ENCODE measurements at places on chromosomes 5 and 9.

DNA sequence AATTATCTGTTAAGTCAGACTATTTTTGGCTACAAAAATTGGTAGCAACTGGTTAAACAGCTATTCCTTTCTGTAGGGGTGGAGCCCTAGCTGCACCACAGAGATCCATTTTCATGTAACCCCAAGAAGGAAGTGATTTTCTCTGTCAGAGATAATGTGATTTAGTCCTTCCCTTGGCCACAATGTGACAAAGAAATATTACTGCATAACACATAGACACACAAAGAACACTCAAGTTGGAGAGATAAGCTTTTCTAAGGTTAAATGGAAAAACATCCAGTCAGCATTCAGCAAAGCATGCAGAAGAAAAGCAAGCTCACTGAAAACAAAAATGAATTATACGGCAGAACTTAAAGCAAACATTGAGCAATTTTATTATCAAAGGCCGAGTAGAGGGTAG, 227.8 kb upstream of the CDH9 start:
- DNase-seq = no peak

- no peak for DNase-seq
These were observed 293.9 kb downstream of the ZSWIM6 start for GRCh38 chr5:61625681-61626621.

DNA sequence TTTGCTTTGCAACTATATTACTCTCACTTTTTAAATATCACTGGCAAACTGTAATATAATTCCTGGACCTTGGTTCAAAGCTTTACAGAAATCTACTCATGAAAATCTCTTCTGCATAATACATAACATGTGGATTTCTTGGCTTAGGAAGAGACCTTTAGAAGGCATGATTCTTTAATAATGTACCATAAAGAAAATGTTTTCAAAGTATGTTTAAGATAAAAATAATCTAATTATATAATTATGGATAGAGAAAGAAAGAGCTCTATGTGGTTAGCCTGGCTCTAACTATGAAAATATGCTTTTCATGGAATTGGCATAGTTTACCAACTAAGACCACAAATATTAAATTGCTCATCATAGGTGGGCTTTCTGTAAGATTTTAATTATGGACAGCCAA, 817.8 kb downstream of the TLE1 start:
- DNase-seq = no peak

- no peak for DNase-seq
These were observed 62.4 kb downstream of the PJA2 start for GRCh38 chr5:109347252-109347888.

Data from LoVo (cell line).